Activated T-helper 17 cell treated with anti-CD3 and anti-CD28 coated beads, Interleukin-2, amount 50 U/mL, for 72 hours (primary cell): ENCODE measurements at places on chromosomes 12 and 14. TPM values are rescaled to one million over a fixed set of nuclear protein-coding genes. Genes with fewer than 3 reads are reported as not detected.

DNA sequence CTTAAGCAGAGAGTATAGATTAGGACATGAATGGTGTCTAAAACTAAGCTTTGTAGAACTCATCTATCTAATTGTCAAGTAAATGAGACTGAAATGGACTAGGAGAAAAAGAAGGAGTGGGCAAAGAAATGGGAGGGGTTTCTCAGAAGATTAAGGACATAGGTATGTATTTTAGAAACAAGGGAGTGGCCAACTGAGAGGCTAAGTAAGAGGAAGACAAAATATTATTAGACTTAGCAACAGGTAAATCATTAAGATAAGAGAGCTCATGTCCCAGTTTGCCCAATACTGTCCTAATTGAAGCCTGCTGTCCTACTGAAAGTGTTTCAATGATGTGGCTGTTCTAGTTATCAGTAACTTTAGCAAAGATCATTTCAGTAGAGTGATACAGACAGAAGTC lies 171.4 kb downstream of the KITLG start:
- ATAC-seq = no peak

GRCh38 chr12:77324763-77325468 lies 259.5 kb upstream of the E2F7 start:
- ATAC-seq = peak; percentile 23

DNA sequence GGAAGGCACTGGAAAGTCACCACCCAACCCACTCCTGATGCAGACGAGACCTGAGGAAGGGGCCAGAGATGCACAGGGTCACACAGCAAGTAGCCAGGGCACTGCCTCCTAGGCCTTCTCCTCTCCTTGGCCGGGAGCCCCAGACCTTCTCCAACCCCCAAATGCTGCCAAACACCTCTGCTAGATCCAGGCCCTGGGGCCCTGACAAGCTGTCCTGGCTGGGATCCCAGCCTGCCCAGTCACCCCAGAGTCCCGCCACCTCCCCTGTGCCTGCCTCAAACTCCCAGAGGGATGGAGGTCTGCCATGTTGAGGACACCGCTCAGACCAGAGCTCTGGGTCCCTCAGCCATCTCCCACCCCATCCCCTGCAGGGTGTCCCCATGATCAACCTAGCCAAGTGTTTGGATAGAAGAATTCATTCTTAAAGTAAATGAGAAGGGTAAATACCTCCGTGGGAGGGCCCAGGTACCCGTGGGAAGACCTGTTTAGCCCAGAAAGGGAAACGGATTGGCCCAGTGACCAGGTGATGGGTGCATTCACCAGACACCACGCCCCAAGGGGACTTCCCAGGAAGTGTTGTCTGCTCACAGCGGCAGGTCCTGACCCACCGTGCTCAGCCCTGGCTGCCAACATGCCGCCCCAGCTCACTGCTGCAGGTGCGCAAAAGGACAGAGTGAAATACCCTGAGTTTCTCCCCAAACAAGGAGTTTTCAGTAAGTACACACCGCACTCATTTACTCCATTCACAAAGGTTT lies 4.6 kb upstream of the DIO3 start:
- no peak for ATAC-seq

GRCh38 chr12:124125203-124125871 lies 152.3 kb downstream of the ZNF664 start:
- peak; percentile 42 for ATAC-seq

The SETD3 gene
- total RNA-seq = 53.2 TPM

- no peak for ATAC-seq
Observed at GRCh38 chr12:106981788-106982187, 5.2 kb downstream of the MTERF2 start.

The SMCO2 gene
- not detected for total RNA-seq

DNA sequence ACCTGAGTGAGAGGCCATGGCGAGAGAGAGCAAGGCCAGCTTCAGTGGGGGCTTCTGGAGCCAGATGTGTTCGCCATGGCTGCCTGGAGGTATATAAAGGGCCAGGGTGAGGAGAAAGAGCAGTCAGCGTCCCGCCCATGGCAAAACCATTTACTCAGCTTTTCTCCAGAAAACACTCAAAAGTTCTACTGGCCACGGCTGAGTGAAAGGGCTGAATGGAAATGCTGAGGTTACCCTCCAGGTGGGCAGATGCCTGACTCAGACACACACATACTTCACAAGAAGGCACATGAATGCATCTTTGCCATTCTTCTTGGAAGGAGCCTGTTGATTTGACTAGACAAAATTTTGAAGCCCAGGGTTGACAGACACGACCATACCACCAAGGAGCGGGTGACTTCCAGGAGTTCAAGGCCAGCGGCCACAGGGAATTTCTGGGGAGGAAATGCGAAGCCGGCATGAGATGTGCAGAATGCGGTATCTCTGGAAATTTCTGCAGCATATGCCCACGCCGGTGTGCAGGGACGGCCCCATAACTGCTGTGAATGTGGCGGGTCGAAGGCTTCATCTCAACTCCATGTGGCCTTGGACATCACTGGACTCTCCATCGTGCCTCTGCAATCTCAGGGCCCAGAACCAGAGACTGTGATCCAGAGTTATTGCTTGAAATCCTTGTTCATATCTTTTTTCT lies at the start of gene IL31:
Gene IL31, minus strand, starts transcription at position 67 of the 691 bp plus-strand sequence. Its CDS starts 49 bp downstream, at position 18.
- ATAC-seq = peak; percentile 69

- no peak for ATAC-seq
Observed at GRCh38 chr14:80974679-80975078, 19.3 kb downstream of the TSHR start.

DNA sequence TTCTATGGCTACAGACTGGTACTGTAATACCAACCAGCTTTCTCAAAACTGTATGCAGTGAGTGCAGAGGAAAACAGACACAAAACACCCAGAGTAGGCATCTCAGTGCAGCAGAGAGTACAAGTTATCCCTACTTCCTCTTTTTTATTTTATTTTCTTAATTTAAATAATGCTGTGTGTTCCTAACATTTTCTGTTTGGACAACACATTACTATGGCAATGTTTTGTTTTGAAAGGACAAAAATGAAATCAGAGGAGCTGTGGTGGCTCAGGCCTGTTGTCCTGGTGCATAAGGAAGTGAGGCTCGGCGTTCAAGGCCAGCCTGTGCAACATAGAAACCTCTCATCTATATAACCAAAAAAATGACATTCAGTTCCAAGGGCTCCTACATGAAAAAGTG lies 33.7 kb upstream of the SELPLG start:
- ATAC-seq = no peak

The NEUROD4 gene
- total RNA-seq = not detected

- no peak for ATAC-seq
Observed at GRCh38 chr12:57296291-57296690, 45.3 kb upstream of the STAC3 start.

The SVOP gene
- total RNA-seq = not detected
